ENCODE measurements at places on chromosomes 2 and 18.

GRCh38 chr2:63849381-63850203, 7.9 kb downstream of the UGP2 start:
- DNase-seq, result no peak

GRCh38 chr2:133418021-133418420, 150.2 kb downstream of the NCKAP5 start:
- no peak for DNase-seq

- DNase-seq, result no peak
Measured at GRCh38 chr2:73998933-73999332, 14.2 kb downstream of the TET3 start.

DNA sequence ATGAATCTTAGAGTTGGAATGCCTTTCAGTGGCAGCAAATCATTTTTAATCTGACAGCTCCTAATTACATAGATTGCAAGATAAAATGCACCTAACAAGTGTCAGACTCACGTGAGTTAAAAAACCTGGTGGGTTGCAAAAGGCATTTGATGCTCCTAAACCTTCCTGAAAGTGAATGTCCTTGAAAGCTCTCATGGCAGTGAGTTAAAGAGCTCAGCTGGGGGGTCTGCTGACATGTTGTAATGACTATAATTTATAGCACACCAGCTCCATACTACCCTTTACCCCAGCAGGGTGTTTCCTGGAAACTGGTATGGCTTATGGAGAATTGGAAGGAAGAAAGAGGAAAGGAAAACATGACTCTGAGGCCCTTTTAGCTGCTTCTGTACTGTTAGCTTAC, 91.9 kb upstream of the CAVIN2 start:
- DNase-seq, result no peak

DNA sequence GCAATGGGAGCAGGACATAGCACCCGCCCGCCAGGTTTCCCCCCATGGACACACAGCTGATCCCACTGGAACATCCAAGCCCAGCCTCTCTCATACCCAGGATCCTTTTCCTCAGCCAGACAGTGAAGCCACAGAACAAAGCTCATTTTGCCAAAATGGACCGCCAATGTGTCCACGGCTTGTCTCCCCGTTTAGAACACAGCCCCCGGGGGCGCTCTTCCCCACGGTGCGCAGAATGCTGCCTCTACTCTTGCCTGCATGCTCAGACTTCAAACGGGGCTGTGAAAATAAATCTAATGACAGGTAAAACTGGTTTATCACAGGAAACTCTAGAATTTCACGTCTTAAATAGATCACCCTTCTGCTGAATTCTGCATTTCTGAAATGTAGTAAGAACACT, 548.5 kb upstream of the ID2 start:
- no peak for DNase-seq

DNA sequence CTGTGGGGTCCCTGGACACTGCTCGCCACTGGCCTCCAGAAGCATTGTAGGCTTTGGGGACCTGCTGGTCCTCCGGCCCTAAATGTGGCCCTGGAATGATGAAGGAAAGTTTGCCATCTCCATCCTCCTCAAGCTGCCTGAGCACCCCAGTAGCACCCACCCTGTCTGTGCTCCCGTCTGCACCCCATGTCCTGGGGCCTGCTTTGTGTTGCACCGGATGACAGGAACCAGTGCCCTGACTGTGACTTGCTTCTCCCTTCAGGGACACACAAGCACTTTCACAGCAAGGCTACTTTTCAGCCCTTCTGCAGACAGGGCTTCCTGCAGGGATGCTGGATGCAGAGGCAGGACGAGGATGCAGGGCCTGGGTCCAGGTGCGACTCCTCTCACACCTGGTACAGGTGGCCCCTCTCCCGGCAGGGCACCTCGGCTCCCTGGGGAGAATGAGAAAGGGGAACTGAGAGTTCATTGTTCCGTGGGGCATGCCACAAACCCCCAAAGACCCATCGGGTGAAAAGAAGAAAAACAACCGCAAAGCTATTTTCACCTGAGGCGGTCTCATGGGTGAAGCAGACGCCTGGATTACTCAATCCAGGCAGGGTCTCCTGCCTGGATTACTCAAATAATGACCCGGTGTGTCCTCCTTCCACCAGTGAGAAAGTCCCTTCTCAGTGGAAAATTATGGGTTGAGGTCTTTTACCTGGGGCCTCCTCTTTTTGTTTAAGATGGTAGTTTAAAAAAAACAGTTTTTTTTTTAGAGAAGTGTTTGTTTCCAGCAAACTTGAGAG, 74.9 kb downstream of the LONRF2 start:
- DNase-seq, result no peak

- DNase-seq, result no peak
Measured at GRCh38 chr18:57976230-57976773, 67.7 kb upstream of the NEDD4L start.

- DNase-seq, result no peak
Measured at GRCh38 chr2:142395291-142395690, 264.5 kb upstream of the LRP1B start.

DNA sequence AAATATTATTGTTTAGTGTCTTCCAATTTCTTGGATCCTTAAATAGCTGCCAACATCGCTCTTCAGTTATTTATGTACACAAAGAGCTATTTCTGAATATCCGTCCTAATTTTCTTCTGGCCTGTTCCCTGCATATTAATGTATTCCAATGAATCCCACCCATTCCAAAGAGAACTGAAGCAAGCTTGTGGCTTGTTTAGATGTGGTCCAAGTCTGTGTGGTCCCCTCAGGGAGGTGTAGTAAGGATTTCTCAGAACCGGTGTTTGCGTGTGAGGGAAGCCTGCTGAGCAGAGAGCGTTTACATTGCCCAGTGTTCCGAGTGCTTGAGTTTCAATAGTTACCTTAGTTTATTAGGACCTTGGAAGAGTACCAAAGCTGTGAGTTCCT, 25.1 kb upstream of the IL1R1 start:
- DNase-seq, result peak; percentile 59

DNA sequence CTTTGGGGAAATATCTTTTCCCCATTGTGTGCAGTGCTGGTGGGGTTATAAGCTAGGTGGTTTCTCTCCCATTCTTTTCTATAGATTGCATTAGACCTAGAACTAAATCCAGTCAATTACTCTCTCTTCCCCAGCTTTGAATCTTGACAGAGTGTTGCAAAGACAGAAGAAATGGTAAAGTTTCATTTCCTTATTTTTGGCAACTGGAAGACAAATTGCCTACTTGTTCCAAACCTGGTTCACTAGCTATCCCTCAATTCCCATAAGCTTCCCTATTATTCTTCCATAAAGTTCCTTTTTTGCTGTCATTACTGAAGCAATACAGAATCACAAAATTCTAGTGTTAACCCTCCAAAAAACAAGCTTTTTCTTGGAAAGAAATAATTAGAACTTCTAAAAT, 94.0 kb upstream of the ITGA4 start:
- DNase-seq, result no peak

- DNase-seq, result no peak
Measured at GRCh38 chr2:235951493-235951892, 216.7 kb downstream of the GBX2 start.

GRCh38 chr2:226446406-226447001, 353.1 kb downstream of the IRS1 start:
- DNase-seq, result no peak

GRCh38 chr2:237432484-237433092, 18.6 kb upstream of the COL6A3 start:
- peak; percentile 33 for DNase-seq

DNA sequence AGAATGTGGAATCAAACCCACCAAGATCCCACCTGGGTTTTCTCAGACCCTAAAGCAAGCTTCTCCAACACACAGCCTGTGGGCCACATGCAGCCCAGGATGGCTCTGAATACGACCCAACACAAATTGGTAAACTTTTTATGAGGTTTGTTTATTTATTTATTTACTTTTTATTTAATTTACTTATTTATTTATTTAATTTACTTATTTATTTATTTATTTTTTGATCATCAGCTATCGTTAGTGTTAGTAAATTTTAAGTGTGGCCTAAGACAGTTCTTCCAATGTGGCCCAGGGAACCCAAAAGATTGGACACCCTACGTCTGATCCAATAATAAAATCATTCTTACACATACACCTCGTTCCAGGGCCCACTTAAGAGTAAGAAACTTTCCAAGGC, 1451.1 kb downstream of the LRP1B start:
- no peak for DNase-seq

GRCh38 chr2:231611273-231612108, 18.8 kb downstream of the TEX44 start:
- no peak for DNase-seq

GRCh38 chr18:79481046-79481790, 85.5 kb downstream of the NFATC1 start:
- no peak for DNase-seq

DNA sequence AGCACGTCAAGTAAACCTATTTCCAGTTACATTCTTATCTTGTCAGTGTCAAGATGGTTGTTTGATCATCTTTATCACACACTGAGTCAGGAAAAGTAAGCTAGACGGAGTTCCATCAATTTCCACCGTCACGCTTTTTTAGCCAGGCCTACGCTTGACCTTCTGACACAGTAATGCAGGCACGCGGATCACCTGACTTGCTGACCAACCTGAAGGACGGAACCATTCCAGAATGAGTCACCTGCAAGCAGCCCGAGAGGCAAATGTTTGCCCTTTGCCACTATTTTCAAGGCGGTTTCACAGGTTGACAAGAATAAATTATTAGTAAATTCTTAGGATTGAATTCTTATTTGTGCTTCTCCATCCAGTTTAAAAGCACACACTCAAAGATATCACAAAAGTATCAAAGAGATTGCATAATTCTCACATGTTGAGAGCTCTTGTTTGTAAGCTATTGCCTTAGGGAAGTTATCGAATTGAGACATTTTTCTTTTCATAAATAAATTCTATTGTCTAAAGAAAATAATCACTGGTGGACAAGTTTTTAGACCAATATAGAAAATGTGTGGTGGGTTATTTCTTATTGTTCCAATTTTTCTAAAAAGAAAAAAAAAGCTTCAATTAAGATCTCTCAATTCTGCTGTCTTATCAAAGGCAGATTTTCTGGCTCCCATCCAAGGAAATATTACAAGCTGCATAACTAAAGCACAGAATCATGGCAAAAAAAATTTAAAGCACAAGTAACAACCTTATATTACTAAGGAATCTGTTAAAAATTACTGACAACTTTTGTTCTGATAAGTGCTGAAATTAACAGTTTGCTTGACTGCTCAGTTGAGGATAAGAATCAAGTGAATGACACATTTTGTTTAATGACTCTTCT, 31.9 kb downstream of the UXS1 start:
- no peak for DNase-seq

All from thyroid gland (tissue), 4 donors.